ENCODE measurements at places on chromosomes 5 and 9.
A peak's percentile ranks its signal among the peaks of the same experiment; 100 is the strongest.

GRCh38 chr9:135989722-135990467 lies 28.7 kb upstream of the UBAC1 start:
- DNase-seq = peak; percentile 26

- DNase-seq = no peak
Observed at GRCh38 chr9:84667571-84668195, 1.8 kb upstream of the NTRK2 start.

DNA sequence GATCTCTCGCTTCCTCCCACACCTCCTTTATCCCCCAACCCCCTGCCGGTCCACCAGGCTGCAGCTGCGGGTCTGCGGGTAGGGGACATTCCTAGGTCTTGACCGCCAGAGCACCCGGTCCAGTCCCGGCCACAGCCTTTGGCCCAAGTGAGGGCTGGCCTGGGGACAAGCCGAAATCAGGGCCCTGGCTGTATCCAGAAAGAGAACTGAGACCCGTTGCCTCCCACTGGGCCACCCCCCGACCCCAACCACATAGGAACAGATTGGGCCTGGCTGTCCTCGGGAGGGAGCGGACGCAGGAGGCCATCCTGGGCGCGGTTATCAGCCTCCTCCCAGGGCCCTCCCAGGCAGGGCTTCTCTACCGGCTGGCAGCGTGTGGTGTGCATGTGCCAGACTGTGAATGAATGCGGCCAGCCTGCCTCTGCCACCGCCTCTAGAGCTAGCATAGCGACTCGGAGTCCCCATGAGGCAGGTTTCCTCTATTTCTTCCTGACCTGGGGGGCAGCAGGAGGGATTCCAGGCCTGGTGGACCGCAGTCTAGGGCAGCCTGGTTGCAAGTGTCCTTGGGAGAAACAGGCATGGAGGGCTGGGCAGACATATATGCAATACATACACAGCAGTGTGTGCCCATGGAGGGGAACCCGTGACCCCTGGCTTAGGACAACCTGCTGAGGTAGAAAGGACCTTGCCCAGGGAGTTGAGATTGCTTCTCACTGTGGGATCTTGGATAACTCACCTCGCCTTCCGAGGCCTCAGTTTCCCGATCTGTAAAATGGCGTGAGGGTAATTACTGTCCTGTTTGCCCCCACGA lies 1.2 kb downstream of the N4BP3 start:
- peak; percentile 66 for DNase-seq

- DNase-seq = no peak
Observed at GRCh38 chr5:157130925-157131324, 11.7 kb downstream of the MED7 start.

GRCh38 chr9:37036776-37037502 lies 2.9 kb upstream of the PAX5 start:
- no peak for DNase-seq

GRCh38 chr5:16976625-16977008 lies 40.5 kb upstream of the MYO10 start:
- DNase-seq = no peak

- no peak for DNase-seq
Observed at GRCh38 chr9:101119206-101119819, 90.8 kb downstream of the PLPPR1 start.

All from activated gamma-delta T cell treated with Interleukin-2 at 50 U/mL for 16 hours (primary cell).